ENCODE measurements at places on chromosomes 7 and 10.

GRCh38 chr7:142511801-142512200, 237.5 kb upstream of the PRSS1 start:
- DNase-seq: no peak

- DNase-seq: no peak
These were observed 503.8 kb upstream of the CELF2 start for GRCh38 chr10:10513898-10514297.

- no peak for DNase-seq
These were observed 60.0 kb downstream of the RAPGEF5 start for GRCh38 chr7:22296916-22297315.

DNA sequence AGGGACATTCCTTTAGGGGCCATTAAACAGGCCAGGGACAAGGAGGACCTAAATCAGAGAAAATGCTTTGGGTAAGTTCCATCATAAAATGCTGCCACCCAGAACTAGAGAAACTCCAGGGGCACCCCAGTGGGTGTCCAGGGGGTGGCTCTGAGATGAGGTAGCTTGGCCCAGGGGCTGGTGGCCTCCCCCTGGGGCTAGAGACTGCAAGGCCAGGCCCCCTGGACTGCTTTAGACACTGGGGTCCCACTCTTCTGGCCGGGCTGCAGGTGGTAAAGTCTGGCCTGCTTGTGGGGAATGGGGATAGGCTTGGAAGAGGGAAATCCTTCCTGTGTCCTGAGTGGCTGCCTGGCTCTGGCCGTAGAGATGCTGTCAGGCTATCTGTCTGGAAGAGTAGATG, 169.6 kb upstream of the PODXL start:
- DNase-seq: no peak

DNA sequence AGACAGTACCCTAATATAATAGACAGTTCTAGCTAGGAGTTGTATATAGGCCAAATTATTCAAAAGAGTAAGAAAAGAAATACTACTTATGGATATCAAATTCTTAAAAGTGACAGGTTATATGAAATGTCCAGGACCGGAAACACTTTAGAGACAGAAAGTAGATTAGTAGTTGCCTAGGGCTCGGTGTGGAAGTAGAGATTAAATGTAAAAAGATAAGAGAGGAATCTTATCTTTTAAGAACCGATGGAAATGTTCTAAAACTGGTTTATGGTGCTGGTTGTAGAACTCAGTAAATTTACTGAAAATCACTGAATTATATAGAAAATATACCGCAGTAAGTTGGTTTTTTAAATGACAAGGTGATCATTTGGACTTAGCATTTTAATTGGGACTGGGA, 147.5 kb upstream of the ASAH2 start:
- no peak for DNase-seq

Measured in memory B cell (primary cell).